AG20443 (cell line): ENCODE measurements at places on chromosomes 12 and 14.

DNA sequence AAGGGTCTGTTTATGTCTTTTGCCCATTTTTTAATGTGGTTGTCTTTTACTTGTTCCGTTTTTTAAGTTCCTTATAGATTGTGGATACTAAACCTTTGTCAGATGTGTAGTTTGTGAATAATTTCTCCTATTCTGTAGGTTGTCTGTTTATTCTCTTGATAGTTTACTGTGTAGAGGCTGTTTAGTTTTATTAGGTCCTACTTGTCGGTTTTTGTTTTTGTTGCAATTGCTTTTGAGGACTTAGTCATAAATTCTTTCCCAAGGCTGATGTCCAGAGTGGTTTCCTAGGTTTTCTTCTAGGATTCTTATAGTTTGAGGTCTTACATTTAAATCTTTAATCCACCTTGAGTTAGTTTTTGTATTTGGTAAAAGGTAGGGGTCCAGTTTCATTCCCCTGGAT, 33.9 kb downstream of the SLC39A9 start:
- DNase-seq, result no peak

GRCh38 chr12:59173695-59174094, 253.4 kb upstream of the LRIG3 start:
- DNase-seq, result no peak

DNA sequence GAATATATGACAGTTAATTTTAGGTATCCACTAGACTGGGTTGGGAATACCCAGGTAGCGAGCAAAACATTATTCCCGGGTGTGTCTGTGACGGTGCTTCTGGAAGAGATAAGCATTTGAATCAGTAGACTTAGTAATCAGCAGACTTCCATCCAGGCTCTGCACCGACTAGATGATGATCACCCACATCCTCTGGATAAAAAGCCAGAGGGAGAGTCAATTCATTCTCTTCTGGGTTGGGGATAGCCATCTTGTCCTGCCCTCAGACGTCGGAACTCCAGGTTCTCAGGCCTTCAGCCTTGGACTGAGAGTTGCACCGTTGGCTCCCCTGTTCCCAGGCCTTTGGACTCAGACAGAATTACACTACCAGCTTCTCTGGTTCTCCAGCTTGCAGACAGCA, 168.0 kb downstream of the PHLDA1 start:
- no peak for DNase-seq

- DNase-seq, result no peak
Observed at GRCh38 chr14:104804481-104805325, 3.8 kb downstream of the ZBTB42 start.
